ENCODE measurements at places on chromosomes 13 and 19. TPM values are rescaled to one million over a fixed set of nuclear protein-coding genes. Genes with fewer than 3 reads are reported as not detected.

GRCh38 chr13:75416327-75417011, 65.5 kb downstream of the TBC1D4 start:
- DNase-seq, result no peak

POU2F2 gene
- 0.83 TPM for total RNA-seq

- no peak for DNase-seq
Observed at GRCh38 chr13:29165216-29165615, 345.1 kb downstream of the MTUS2 start.

LILRA1 gene
- not detected for total RNA-seq

GRCh38 chr19:55216461-55217198, 7.3 kb upstream of the PTPRH start:
- peak; percentile 88 for DNase-seq

DNA sequence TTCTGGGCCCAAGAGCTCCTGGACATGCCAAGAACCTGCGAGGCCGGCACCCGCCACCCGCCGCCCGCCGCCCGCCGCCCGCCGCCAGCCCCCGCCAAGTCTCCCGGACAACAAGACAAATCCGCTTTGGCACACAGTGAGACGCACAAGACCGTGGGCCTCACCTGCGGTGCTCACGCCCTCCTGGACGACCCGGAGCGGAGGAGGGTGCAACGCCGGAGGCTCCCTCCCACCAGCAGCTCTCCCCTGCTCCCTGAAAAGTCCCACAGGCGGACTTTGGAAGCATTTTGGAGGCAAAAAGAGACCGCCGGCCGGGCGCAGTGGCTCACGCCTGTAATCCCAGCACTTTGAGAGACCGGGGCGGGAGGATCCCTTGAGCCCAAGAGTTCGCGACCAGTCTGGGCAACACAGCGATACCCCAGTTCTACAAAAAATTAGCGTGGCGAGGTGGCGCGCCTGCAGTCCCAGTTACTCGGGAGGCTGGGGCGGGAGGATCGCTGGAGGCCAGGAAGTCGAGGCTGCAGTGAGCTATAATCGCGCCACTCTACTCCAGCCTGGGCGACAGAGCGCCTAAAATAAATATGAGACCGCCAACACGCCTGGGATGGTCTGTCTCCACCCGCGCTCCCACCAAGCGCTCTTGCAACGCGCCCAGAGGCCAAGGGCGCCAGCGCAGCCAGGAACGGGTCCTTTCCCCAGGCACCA, 783 bp downstream of the RHPN2 start:
- no peak for DNase-seq

PSG6 gene
- total RNA-seq, result not detected

GRCh38 chr13:106337096-106337850, 198.2 kb downstream of the EFNB2 start:
- no peak for DNase-seq

PRKCG gene
- not detected for total RNA-seq

DNA sequence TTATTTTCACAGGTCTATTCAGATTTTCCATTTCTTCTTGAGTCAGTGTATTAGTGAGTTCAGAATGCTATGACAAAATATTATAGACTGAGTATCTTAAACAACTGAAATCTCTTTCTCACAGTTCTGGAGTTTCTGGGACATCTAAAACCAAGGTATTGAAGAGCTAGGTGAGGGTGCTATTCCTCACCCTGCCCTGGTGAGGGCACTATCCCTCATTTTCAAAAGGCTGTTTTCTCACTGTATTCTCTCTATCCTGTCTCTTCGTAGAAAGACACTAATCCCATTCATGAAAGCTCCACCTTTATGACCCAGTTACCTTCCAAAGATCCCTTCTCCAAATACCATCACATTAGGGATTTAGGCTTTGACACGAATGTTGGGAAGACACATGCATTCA, 1617.1 kb downstream of the PCDH9 start:
- no peak for DNase-seq

GRCh38 chr13:19345916-19346422, 164.3 kb upstream of the TUBA3C start:
- DNase-seq, result no peak

DNA sequence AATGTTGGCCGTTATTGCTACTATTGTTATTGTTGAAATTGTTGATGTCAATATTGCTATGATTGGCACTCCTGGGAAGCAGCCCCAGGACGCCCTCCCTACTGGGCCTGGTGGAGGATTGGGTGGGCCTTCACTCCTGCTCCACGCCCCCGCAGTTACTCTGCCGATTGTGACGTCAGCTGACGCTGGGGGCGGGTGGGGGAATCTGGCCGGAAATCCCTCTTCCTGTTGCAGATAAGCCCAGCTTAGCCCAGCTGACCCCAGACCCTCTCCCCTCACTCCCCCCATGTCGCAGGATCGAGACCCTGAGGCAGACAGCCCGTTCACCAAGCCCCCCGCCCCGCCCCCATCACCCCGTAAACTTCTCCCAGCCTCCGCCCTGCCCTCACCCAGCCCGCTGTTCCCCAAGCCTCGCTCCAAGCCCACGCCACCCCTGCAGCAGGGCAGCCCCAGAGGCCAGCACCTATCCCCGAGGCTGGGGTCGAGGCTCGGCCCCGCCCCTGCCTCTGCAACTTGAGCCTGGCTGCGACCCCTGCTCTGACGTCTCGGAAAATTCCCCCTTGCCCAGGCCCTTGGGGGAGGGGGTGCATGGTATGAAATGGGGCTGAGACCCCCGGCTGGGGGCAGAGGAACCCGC, at the start of gene ETV2:
Gene ETV2, plus strand, starts transcription at position 231 of the 637 bp plus-strand sequence. CDS start 716 bp downstream, outside the sequence.
- no peak for DNase-seq

ZNF541 gene
- total RNA-seq, result 0.20 TPM

DNA sequence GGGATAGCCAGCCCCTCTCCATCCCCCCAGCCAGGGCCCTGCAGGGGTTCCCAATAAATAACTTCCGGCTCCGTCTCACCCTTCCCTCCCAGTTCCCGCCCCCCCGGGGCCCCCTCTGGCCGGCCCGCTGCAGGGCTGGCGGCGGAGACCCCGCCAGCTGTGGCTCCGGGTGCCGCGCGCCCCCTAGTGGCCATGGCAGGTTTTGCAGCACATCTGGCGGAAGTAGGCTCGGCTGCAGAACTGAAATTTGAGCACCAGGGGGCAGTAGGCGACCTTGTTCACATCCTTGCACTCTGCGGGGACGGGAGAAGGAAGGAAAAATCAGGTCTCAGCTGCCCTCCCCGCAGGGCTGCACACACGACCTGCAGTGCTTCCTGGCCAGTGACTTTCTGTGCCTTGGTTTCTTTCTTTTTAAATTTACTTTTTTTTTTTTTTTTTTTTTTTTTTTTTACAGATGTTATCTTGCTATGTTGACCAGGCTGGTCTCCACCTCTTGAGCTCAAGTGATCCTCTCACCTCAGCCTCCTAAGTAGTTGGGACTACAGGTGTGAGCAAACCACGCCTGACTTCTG, 3.6 kb upstream of the MYO1F start:
- DNase-seq, result peak; percentile 78

GRCh38 chr19:29680447-29680846, 15.2 kb downstream of the PLEKHF1 start:
- DNase-seq, result no peak

DNA sequence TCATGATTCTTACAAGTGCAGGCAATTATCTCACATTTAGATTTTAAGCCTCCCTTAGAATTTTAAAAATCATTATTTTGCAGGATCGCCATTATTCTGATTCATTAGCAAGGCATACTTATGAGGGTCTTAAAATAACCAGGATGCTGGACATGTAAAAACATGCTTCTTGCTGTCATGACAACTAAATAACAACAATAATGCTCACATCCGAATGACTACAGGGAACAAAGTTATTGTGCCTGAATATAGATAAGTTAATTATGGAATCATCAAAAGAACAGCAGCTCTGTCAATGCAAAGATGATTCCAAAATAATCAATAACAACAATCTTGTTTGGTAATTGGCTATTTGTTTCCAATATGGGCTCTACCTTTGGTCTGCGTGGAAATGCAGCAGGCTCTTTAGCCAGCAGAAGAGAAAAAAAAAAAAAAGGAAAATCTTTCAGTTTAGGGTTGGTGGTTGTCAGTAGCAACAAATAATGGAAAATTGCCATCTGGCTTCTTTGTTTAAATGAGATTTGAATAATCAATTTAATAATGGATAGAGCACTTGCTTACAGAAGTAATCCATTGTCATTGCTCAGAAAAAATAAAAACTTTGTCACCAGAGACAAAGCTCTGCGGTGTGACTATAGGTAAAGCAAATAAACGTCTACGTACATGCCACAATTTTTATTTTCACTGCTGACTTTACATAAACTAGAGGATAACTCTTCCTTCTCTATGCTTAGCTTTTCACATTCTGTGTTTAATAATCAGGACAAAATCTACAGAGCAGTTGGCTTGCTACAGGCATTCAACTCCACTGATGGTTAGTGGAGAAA, 468.9 kb upstream of the TSHZ3 start:
- DNase-seq, result no peak

All from right atrium auricular region (tissue), 2 donors.